Effector CD4-positive, alpha-beta T cell (primary cell): ENCODE measurements at places on chromosomes 13 and 19.

DNA sequence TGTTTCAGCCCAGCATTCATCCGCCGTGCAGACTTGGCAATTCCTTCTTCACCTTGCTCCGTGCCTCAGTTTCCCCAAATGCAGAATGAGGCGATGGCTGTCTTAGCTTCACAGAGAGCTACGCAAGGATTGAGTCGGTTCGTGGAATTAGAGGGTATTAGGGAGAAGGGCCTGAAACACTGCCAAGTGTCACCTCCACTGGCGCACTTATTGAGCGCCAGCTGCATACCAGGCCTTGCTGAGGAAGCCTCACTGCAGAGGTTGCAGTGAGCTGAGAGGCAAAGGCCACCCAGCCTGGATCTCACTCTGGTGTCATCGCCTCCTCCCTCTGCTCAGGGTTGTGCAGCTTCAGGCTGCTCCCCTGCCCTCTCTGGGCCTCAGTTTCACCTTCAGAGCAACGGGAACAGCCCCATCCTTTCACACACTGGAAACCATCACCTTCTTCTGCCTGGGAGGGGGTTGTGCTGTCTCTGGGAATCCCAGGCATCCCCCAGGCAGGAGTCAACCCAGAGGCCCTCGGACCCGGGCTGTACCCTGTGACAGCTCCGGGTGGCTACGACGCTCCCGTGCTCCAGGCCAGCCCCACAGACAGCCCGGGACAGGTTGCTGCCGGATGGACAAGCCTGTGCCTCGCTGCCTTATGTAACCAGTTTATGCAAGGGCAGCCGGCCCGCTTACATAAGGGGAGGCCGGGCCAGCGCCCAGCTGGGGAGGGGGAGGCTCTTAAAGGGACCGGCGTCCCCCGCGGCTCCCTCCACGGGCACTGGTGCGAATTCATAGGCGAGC is 31.9 kb downstream of the NFIC start:
- no peak for DNase-seq

DNA sequence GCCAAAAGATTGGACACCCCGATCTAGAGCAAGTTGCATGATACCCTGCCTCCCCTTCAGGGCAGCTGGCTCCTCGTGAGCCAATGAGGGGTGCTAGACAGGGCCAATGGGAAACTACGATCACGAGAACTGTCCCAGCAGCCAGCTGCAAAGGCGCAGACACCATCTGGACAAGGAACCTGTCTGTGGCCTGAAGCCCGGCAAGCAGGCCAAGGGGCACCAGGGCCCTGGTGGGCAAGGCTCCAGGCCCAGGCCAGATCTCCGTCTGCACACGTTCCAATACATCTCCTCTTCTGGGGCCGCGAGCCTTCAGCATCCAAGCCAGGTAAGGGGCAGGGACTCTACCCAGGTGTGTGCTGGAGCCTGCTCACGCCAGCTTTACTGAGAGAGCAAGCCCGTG is 20.2 kb downstream of the MED26 start:
- no peak for DNase-seq

DNA sequence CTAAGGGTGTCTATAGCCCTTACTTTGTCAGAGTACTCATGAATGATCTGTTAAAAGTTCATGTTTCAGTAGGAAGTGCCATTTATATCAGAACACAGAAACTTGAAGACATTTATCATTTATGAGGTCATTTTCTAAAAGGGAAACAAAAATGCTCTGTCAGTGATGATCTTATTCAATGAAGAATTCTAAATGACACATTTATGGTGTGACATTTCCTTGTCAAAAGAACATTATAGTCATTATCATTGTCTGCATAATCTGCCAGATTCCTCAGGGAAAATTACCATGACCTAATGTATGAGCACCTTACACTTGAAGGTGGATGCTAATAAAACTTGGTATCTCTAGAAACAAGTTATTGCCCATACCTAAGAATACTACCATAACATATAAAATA is 853.8 kb upstream of the SLITRK6 start:
- DNase-seq = no peak

GRCh38 chr13:85367887-85368286 is 431.3 kb downstream of the SLITRK6 start:
- DNase-seq = no peak

DNA sequence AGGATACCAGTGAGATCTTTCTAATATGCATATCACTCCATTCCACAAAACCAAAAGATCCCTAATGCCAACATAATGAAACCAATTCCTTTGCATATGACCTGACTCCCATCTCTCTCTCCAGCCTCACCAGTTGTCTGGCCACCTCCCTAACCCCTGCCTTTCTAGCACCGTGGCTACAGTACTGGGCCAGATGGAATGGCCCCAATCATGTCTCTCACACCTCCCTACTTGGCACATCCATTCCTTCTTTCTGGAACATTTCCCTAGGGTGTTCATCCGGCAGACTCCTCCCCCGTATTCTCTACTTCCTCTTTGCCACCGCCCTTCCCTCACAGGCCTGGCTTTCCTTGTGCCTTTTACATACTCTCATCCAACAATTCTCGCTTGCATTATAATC is 62.0 kb downstream of the GPALPP1 start:
- DNase-seq = no peak

DNA sequence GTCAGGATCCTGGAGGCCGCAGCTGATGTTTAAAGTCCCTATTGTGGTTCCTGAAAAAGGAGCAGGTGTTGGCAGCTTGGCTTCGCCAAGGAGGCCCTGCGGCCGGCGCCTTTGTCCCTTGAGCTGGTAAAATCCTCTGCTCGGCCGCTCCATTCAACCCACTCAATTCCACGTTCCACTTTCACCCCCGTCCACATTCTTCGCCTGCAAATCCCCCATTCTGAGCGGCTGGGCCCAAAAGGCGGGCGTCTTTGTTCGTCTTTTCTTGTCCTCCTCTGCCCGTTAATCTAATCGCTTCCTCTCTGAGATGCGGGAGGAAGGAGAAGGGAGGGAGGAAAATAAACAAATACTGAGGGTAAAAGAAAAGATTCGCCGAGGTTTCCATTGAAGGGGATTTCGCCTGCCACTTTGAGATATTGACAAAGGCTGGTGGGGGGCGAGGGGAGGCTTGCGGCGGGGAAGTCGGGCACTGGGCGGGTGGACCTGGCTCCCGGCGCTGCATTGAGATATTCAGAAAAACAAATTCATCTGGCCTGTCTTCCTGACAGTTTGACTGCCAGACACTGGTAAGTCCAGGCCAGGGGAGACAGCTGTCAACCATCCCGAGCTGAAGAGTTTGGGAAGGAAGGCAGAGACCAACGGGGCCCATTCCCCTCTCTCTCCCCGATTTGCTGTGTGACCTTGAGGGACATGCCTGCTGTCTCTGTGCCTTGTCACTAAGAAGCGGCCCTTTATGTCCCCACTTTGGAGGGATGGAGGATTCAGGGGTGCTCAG is 37.6 kb downstream of the ZNRF4 start:
- DNase-seq = no peak

GRCh38 chr13:114058051-114058867 is 74.2 kb downstream of the RASA3 start:
- no peak for DNase-seq

DNA sequence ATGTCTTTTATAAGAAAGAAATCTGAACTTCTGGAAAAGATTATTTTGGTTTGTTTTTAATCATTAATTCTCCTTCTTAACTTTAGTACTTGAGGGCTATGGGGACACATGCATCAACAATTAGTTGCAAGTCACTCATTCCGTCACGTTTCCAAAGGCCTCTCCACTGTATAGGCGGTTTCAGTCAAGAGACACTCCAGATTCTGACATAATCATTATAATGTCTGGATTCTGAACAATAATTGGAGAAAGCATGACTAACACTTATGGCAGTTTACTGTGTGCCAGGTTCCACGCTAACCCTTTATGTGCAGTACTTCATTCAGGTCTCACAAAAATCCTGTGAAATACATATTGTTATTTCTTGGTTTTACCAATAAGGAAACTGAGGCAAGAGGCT is 71.9 kb downstream of the TNFRSF19 start:
- no peak for DNase-seq

GRCh38 chr19:10320602-10321416 is 5.0 kb upstream of the FDX2 start:
- DNase-seq = no peak

DNA sequence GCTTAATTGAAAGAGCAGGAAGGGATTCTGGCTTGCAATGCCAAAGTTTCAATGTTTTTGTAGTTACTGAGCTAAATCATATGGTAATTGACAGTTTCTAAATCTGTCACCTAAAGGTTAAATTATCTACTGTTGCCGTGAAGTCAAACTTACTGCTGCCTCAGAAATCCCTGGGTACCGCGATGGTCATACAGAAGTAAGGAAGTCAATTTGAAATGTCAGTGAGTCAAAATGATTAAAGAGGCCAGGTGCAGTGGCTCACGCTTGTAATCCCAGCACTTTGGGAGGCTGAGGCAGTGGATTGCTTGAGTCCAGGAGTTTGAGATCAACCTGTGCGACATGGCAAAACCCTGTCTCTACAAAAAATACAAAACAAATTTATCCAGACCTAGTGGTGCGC is 48.8 kb upstream of the TPM4 start:
- DNase-seq = no peak
